ENCODE measurements at places on chromosomes 7 and 10.

DNA sequence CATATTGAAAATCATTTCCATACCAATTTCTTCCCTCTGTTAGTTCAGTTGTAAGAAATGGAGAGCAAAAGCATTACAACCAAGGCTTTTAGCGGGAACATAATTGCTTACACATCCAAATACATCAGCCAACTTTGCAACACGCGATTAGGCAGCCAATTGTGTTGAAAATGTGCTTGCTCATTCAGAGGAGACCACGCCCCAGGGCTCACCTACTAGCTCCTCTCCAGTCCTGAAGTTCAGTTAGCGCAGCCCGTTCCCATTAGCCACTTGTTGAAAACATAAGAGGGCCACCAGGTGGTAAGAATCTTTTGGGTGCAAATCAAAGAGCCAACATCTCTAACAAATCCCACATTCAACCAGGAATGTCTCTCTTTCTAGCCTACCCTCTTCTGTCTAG, 213.2 kb upstream of the MDFIC start:
- H3K4me1 ChIP-seq: no peaks in the 10 kb centered on the region
- no peaks in the 10 kb centered on the region for H3K36me3 ChIP-seq
- H3K27me3 ChIP-seq: no peaks in the 10 kb centered on the region
- H3K4me3 ChIP-seq: no peak overlapping the region
- no peak for DNase-seq

- H3K4me1 ChIP-seq: no peaks in the 10 kb centered on the region
- H3K36me3 ChIP-seq: no peaks in the 10 kb centered on the region
- DNase-seq: no peak
- no peaks in the 10 kb centered on the region for H3K27me3 ChIP-seq
- H3K4me3 ChIP-seq: no peak overlapping the region
Observed at GRCh38 chr7:33744293-33745075, 160.9 kb upstream of the BMPER start.

DNA sequence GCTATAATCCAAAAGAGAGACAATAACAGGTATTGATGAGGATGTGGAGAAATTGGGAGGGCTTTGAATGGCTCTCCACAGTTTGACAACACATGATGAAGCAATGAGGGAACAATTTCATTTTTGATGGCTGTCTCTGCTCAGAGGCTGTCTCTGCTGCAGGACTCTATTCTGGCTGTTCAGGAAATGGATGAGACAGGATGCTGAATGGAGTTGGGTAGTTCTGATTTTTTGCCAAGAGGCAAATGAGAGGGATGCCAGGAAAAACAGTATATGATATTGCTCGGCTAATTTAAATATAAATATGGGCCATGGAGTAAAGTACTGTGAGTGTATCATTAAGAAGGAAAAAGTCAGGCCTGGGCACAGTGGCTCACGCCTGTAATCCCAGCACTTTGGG, 16.8 kb downstream of the APBB1IP start:
- DNase-seq: no peak
- H3K27ac ChIP-seq: no peak overlapping the region
- no peak overlapping the region for H3K4me3 ChIP-seq
- no peaks in the 10 kb centered on the region for H3K36me3 ChIP-seq

DNA sequence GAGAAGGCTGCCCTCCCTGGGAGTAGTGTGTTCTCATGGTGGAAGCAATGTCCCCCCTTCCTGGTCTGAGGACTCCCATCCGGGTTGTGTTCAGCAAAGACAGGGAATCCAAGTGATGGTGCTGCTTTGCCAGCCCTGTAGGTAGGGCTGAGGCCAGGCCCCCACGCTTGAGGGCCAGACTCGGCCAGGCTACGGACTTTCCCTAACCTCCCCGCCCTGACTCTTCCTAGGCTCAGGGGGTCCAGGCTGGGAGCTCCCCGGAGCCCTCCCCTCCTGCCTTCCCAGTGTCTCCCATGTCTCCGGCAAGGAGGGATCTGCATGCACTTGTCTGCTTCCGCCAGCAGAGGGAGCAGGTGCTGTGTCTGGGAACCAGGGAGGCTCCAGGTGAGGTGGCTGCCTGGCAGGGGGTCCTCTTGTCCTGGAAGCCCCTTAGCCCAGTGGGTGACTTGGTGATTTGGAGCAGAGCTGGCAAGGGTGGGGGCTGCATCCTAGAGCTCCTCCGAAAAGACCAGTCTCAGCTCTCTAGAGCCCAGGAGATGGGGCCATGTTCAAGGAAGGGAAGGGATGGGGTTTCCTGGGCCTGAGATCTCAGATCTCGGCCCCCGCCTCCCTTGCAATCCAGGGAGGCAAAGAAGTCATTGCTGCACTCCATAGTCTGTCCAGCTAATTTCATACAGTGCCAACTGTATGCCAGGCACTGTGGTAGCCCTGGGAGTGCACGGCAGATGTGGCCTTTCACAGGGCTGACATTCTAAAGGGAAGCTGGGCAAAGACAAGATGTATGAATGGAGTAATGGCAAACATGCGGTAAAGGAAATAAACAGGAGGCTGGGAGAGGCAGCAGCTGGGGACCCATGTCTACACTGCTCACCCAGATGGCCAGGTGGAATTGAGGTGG, 20.3 kb upstream of the SFRP5 start:
- peak overlapping the region; percentile 82 for H3K27ac ChIP-seq
- peak; percentile 90 for DNase-seq
- H3K4me3 ChIP-seq: no peak overlapping the region
- peaks cover 22% of the 10 kb centered on the region for H3K4me1 ChIP-seq

- no peak overlapping the region for H3K27ac ChIP-seq
- H3K27me3 ChIP-seq: no peaks in the 10 kb centered on the region
- no peaks in the 10 kb centered on the region for H3K36me3 ChIP-seq
- no peak overlapping the region for H3K4me3 ChIP-seq
- H3K4me1 ChIP-seq: no peaks in the 10 kb centered on the region
- no peak for DNase-seq
Observed at GRCh38 chr10:46223626-46224413, 63.0 kb upstream of the ANTXRL start.

DNA sequence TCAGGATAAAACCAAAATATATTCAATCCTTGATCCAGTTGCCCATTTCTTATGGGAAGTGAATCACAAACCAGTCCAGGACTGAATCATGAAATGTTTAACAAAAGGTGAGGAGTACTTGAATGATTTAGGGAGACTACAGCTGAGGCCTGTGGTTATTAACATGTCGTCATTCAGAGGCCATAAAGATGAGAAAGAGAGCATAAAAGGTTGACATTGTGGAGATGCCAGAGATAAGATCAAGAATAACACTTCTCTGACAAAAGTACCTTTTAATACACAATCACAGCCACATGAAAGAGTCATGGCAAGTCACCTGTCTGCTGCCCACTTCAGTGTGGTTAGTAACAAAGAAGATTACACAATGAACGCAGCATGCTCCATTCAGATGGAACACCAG, 1195.7 kb upstream of the SORCS1 start:
- H3K4me1 ChIP-seq: no peaks in the 10 kb centered on the region
- no peak overlapping the region for H3K27ac ChIP-seq
- H3K27me3 ChIP-seq: no peaks in the 10 kb centered on the region
- H3K4me3 ChIP-seq: no peak overlapping the region
- no peaks in the 10 kb centered on the region for H3K36me3 ChIP-seq

- no peaks in the 10 kb centered on the region for H3K4me1 ChIP-seq
- DNase-seq: no peak
- H3K27ac ChIP-seq: no peak overlapping the region
- no peaks in the 10 kb centered on the region for H3K36me3 ChIP-seq
- H3K4me3 ChIP-seq: no peak overlapping the region
Observed at GRCh38 chr7:34457329-34457728, 200.7 kb upstream of the NPSR1 start.

- no peaks in the 10 kb centered on the region for H3K4me1 ChIP-seq
- no peaks in the 10 kb centered on the region for H3K36me3 ChIP-seq
- no peak overlapping the region for H3K4me3 ChIP-seq
- no peak for DNase-seq
Observed at GRCh38 chr7:103811290-103811689, 178.2 kb downstream of the RELN start.

DNA sequence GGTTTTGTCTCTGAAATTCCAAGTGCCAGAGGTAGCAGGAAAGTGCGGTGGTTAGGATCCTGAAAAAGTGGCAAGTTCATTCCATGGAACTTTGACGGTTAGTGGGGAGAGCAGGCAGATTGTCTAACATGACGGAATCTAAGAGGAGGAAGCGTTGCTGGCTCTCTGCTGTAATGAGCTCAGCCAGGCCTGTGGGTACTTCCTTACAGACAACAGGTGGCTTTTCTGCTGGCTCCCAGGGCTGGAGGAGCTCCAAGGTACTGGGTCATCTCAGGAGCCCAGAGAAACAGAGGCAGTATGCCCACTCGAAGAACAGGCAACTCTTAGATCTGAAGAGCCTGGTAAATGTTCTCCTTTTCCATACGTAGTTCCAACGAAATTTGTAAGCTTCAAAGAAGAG, 3.1 kb upstream of the AIFM2 start:
- no peak for DNase-seq
- H3K4me1 ChIP-seq: peaks cover 3% of the 10 kb centered on the region
- no peak overlapping the region for H3K4me3 ChIP-seq
- H3K27ac ChIP-seq: no peak overlapping the region

DNA sequence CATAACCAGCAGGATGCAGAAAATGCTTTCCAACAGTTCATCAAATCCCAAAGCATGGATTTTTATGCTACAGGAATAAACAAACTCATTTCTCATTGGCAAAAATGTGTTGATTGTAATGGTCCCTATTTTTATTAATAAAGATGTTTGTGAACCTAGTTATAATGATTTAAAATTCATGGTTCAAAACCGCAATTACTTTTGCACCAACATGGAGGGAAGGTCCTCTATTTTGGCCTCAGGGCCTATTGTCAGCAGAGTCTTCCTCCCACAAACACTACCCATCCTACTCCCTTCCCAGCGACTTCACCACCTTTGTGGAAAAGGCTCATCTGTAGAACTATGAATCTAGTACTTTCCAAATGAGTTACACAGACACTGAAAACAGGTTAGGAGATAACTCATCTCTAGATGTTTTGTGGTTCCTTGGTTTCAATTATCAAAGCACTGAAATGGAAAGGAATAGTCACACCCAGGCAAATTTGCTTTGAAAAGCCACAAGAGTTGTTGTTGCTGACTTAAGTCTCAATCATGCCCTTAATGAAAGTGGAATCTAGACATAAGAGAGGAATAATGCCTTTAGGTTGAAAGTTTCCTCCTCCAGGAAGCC, 59.4 kb upstream of the FRMD4A start:
- no peaks in the 10 kb centered on the region for H3K4me1 ChIP-seq
- DNase-seq: no peak
- H3K27me3 ChIP-seq: no peaks in the 10 kb centered on the region
- H3K36me3 ChIP-seq: no peaks in the 10 kb centered on the region
- no peak overlapping the region for H3K4me3 ChIP-seq

GRCh38 chr7:121914676-121915279, 41.8 kb downstream of the PTPRZ1 start:
- no peak for DNase-seq
- H3K27me3 ChIP-seq: no peaks in the 10 kb centered on the region
- H3K4me3 ChIP-seq: no peak overlapping the region
- no peaks in the 10 kb centered on the region for H3K4me1 ChIP-seq

DNA sequence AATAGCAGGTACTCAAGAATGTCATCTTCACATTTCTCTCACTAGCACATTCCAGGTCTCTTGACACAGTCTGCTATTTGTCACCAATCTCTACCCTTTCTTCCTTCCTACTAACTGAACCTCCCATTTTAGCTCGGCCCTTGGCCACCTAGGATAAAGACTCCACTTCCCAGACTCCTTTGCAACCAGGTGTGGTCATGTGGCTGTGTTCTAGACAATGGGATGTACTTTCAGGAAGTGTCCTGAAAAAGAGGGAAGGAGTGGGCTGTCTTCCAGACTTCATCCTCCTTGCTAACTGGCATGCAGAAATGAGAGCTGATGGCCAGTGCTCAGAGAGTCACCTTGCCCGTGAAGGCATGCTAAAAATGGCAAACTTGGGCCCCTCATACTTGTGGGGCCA, 139.2 kb downstream of the AMPH start:
- no peak for DNase-seq
- no peaks in the 10 kb centered on the region for H3K27me3 ChIP-seq
- no peaks in the 10 kb centered on the region for H3K36me3 ChIP-seq
- no peaks in the 10 kb centered on the region for H3K4me1 ChIP-seq
- no peak overlapping the region for H3K27ac ChIP-seq

DNA sequence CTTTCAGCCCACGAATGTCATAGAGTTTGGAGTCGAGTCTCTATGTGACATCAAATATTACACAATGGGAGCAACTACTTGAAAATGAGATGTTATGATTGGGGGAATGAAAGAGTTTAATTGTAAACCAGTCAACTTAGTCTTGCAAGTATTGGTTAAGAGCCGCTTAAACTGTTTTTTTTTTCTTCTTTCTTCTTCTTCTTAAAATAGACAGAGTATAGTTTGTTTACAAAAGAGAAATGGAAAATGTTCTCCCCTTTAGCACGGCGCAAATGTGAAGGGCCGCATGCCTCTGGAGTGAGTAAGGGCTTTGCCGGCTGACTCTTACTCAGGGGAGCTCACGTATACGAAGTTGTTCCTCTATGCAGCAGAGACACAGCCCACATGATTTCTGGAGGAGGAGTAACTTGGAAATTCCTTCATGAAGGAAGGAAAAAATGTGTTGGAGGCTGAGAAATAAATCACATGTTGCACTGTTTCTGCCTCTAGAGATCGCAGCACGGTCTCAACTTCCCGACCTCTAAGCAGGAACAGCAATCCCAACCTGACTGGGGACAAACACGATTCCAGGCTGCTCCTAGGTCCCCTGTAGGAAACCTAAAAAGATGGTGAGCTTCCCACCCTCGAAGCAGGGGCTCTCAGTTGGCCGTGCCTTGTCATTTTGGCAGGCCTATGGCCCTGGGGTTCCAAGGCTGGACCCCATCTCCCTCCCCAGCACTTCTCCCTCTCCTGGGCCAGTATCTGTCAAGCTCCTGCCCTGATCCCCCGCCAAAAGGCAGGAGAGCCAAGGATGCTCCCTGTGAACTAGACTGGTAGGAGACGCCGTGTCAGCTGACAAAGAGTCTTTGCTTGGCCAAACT, 44.8 kb downstream of the MYOF start:
- no peaks in the 10 kb centered on the region for H3K27me3 ChIP-seq
- H3K4me3 ChIP-seq: no peak overlapping the region
- peak; percentile 41 for DNase-seq
- H3K27ac ChIP-seq: peak overlapping the region; percentile 67
- H3K4me1 ChIP-seq: peaks cover 2% of the 10 kb centered on the region
- H3K36me3 ChIP-seq: no peaks in the 10 kb centered on the region

DNA sequence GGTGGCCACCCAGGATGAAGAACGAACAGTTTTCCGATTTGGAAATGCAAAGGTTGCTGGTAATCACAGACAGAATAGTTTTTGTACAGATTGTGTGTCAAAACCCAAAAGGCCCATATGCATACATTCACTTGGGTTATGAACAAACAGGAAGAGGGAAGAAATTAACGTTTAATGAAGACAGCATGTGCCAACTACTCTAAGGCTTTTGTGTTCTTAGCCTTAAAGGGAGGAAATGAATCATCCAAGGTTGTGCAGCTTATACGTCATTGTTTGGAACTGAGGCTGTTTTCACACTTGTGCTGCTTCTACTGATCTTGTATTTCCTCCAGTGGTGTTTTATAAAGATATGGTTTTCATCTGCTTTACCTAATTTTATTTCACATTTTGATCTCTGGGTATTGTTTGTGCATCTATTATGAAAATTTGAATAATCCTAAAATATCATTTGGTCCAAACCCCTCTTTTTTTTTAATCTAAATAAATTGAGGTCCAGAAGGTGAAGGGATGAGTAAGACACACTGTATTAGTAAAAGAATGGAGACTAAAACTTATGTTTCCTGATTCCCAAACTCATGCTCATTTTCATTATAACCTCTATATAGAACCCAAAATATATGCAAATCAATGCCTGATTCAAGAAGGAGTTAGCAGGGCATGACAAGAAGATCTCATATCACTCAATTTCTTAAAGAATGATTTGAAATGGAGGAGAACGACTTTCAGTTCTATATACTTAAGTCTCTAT, 373.1 kb downstream of the THSD7A start:
- no peaks in the 10 kb centered on the region for H3K4me1 ChIP-seq
- DNase-seq: no peak
- H3K27ac ChIP-seq: no peak overlapping the region
- no peak overlapping the region for H3K4me3 ChIP-seq
